ENCODE measurements at places on chromosomes 1 and 21.

- no peaks in the 10 kb centered on the region for H3K4me1 ChIP-seq
- DNase-seq, result no peak
- no peak overlapping the region for H3K4me3 ChIP-seq
These were observed 62.4 kb downstream of the DDX20 start for GRCh38 chr1:111818081-111818480.

GRCh38 chr1:181135815-181136737 lies 47.6 kb downstream of the IER5 start:
- peaks cover 94% of the 10 kb centered on the region for H3K4me1 ChIP-seq
- no peaks in the 10 kb centered on the region for H3K27me3 ChIP-seq
- H3K27ac ChIP-seq, result peak overlapping the region; percentile 99
- no peaks in the 10 kb centered on the region for H3K36me3 ChIP-seq

DNA sequence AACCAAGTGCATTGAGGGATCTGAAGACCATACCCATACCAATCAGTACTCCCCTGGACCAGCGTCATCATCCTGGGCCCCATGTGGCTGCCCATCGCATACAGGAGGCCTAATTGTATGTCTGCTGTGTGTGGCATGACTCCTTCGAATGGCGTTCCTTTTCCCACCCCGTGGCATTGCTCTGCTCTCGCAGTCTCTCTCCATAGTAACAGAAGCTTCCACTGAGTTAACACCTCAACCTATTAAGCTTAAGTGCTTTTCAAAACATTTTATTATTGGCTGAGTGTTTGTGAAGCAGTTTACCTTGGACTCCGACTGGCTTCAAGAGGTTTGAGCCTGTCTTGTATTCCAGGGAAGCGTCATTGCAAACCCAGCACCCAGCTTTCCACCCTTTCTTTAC lies 187.1 kb upstream of the LMO4 start:
- H3K27me3 ChIP-seq, result peaks cover 19% of the 10 kb centered on the region
- no peak for DNase-seq
- no peak overlapping the region for H3K4me3 ChIP-seq
- no peak overlapping the region for H3K27ac ChIP-seq
- H3K36me3 ChIP-seq, result no peaks in the 10 kb centered on the region

GRCh38 chr1:198678301-198678836 lies 39.5 kb downstream of the PTPRC start:
- peak overlapping the region; percentile 62 for H3K4me3 ChIP-seq
- peaks cover 42% of the 10 kb centered on the region for H3K36me3 ChIP-seq
- peak overlapping the region; percentile 97 for H3K27ac ChIP-seq
- H3K4me1 ChIP-seq, result peaks cover 91% of the 10 kb centered on the region
- H3K27me3 ChIP-seq, result no peaks in the 10 kb centered on the region

DNA sequence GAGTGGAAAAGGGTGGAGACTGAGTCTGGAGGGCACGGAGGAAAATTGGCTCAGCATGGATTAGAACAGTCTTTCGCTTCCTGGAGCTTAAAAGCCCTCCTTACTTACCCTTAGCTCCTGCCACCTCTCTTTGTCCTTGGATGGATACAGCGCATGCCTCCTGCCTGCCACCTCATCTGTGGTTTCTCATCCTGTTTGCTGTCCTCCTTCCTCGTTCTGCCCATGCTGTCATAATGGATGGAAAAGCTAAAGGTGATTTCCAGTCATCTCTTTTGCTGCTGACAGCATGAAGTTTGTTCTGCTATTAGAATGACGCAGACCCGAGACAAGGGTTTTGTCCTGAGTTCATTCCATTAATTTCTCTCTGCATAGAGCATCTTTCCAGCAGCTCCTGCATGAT lies 425.9 kb downstream of the KIF26B start:
- H3K36me3 ChIP-seq, result no peaks in the 10 kb centered on the region
- peaks cover 17% of the 10 kb centered on the region for H3K27me3 ChIP-seq
- H3K4me3 ChIP-seq, result no peak overlapping the region
- no peaks in the 10 kb centered on the region for H3K4me1 ChIP-seq
- no peak overlapping the region for H3K27ac ChIP-seq

- peaks cover 29% of the 10 kb centered on the region for H3K36me3 ChIP-seq
- no peak for DNase-seq
- H3K4me1 ChIP-seq, result no peaks in the 10 kb centered on the region
- H3K4me3 ChIP-seq, result no peak overlapping the region
- H3K27ac ChIP-seq, result no peak overlapping the region
These were observed 50.3 kb upstream of the MPC2 start for GRCh38 chr1:167987174-167987573.

DNA sequence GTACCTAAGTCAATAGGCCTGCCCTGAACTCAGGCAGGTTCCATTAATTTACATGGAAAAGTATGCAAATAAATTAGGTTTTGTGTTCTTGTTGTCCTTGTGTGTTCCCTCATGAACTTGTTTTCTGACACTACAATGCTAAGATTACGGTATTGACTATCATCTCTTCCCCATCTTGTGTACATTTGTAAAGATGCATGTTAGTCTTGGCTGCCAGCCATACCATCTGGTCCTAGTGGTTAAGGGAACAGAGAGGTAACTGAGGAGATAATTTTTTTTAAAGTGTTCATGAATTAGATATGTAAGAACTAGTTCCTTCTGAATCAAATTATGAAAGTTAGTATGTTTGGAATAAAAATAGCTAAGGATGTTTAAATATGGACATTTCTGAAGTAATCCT lies 167.6 kb upstream of the ADAMTS5 start:
- H3K4me1 ChIP-seq, result no peaks in the 10 kb centered on the region
- H3K36me3 ChIP-seq, result no peaks in the 10 kb centered on the region
- H3K4me3 ChIP-seq, result no peak overlapping the region
- H3K27me3 ChIP-seq, result no peaks in the 10 kb centered on the region

GRCh38 chr21:41630249-41630648 lies 122.3 kb upstream of the TMPRSS2 start:
- no peak overlapping the region for H3K4me3 ChIP-seq
- H3K4me1 ChIP-seq, result no peaks in the 10 kb centered on the region
- DNase-seq, result no peak
- H3K27me3 ChIP-seq, result peaks cover 17% of the 10 kb centered on the region
- H3K36me3 ChIP-seq, result no peaks in the 10 kb centered on the region
- no peak overlapping the region for H3K27ac ChIP-seq

DNA sequence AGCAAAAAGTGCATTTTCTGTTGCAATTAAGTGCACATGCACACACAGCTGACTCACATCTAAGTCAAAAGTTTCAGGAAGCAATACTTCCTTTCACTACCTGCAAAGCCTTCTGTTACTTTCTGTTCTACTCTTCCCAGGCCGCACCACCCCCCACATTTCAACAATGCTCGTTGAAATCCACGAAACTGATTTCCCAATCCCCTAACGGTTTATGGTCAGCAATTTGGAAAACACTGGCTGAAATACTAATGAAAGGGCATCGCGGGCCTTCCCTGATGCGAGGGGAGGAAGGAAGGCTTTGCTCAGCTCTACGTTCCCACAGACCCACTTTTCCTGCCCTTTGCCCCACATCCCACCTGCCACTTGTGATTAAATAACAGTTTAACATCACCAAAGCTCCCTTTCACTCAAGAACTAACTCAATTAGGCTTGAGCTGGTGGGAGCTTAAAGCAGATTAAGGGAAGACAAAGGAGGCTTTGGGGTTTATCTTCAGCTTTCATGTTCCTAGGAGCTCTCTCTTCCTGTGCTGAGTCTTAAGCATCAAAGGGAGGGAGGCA lies 243.2 kb upstream of the RAB4A start:
- no peak for DNase-seq
- no peaks in the 10 kb centered on the region for H3K36me3 ChIP-seq
- peak overlapping the region; percentile 45 for H3K4me3 ChIP-seq
- H3K4me1 ChIP-seq, result peaks cover 9% of the 10 kb centered on the region
- no peak overlapping the region for H3K27ac ChIP-seq
- H3K27me3 ChIP-seq, result peaks cover 18% of the 10 kb centered on the region

Data from activated B cell treated with CpG ODN at 0.5 μM for 24 hours (primary cell).